ENCODE measurements at places on chromosomes 4 and X. TPM values are rescaled to one million over a fixed set of nuclear protein-coding genes. Genes with fewer than 3 reads are reported as not detected.

The P2RY10 gene
- not detected for total RNA-seq

The ACE2 gene
- total RNA-seq, result not detected

The TMEM131L gene
- 5.9 TPM for total RNA-seq

The MAGEA2B gene
- total RNA-seq, result not detected

The RAI2 gene
- total RNA-seq, result 0.78 TPM

The NLGN4X gene
- total RNA-seq, result 0.32 TPM

The ZNF280C gene
- 8.3 TPM for total RNA-seq

The RHOXF2 gene
- not detected for total RNA-seq

The AMER1 gene
- 1.8 TPM for total RNA-seq

The HSD17B10 gene
- 75.8 TPM for total RNA-seq

The CCDC110 gene
- total RNA-seq, result 0.88 TPM

The FRMD7 gene
- total RNA-seq, result not detected

The USP17L10 gene
- total RNA-seq, result not detected

The CT45A2 gene
- total RNA-seq, result not detected

The CHRNA9 gene
- 0.13 TPM for total RNA-seq

The SYNPO2 gene
- total RNA-seq, result 1.3 TPM

The F11 gene
- not detected for total RNA-seq

The RPGR gene
- 3.9 TPM for total RNA-seq

The NHS gene
- 5.9 TPM for total RNA-seq

The TMSB4X gene
- total RNA-seq, result 5,151 TPM

The CLDN22 gene
- not detected for total RNA-seq

The GLOD5 gene
- total RNA-seq, result not detected

The CXorf65 gene
- not detected for total RNA-seq

The STBD1 gene
- total RNA-seq, result 5.0 TPM

The MAPK10 gene
- 1.4 TPM for total RNA-seq

The ZAR1 gene
- not detected for total RNA-seq

The LRP2BP gene
- total RNA-seq, result 1.6 TPM

The SYN1 gene
- total RNA-seq, result 3.5 TPM

The RIPPLY1 gene
- total RNA-seq, result not detected

The TRIM60 gene
- total RNA-seq, result not detected

The NPY2R gene
- total RNA-seq, result not detected

The DDX53 gene
- not detected for total RNA-seq

The NXF2 gene
- total RNA-seq, result not detected

The CLNK gene
- total RNA-seq, result not detected

The PABPC1L2B gene
- total RNA-seq, result not detected

The LRAT gene
- total RNA-seq, result 2.1 TPM

The RS1 gene
- not detected for total RNA-seq

Data from epithelial cell of alveolus of lung (primary cell).